Hematopoietic multipotent progenitor cell treated with erythropoietin and hydrocortisone succinate and interleukin-3 and kit ligand, for 6 days (in vitro differentiated cells): ENCODE measurements at places on chromosomes 12 and 14.
A peak's percentile ranks its signal among the peaks of the same experiment; 100 is the strongest.

- no peak for DNase-seq
Observed at GRCh38 chr12:30427555-30427954, 268.1 kb downstream of the IPO8 start.

- DNase-seq = peak; percentile 78
Observed at GRCh38 chr14:92922883-92923743, at the start of gene CHGA. TSS of gene CHGA (plus strand) at chr14:92923150. CDS start at chr14:92923360, 210 bp downstream.

GRCh38 chr12:65662590-65662989, 161.7 kb upstream of the HMGA2 start:
- DNase-seq = no peak

- DNase-seq = no peak
Observed at GRCh38 chr12:83793616-83794015, 1106.9 kb downstream of the TMTC2 start.

DNA sequence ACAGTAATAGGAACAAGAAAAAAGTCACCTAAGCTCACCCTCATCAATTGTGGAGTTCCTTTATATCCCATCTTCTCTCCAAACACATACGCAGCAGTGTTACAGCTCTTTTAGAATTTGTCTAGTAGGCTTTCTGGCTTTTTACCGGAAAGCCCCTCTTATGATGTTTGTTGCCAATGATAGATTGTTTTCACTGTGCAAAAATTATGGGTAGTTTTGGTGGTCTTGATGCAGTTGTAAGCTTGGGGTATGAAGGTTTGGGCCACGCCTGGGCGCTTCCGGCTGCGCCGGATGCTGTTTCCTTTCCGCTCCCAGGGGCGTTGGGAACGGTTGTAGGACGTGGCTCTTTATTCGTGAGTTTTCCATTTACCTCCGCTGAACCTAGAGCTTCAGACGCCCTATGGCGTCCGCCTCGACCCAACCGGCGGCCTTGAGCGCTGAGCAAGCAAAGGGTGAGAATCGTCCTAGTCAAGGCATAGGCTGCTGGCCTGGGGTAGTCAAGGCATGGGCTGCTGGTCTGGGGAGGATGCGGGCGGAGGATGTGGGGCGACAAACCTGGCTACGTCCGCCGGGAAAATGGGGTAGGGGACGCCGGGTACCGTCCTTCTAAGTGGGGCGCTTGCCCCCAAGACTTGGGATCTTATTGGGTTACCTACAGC, at the start of the genes C12orf57 and RNU7-1:
TSS of gene C12orf57 (plus strand) at position 301 of the 659 bp plus-strand sequence. CDS start at position 401, 100 bp downstream.
TSS of gene RNU7-1 (plus strand) at position 95 of the 659 bp plus-strand sequence.
- DNase-seq = peak; percentile 97

GRCh38 chr14:81423504-81423903, 23.4 kb upstream of the STON2 start:
- peak; percentile 95 for DNase-seq

DNA sequence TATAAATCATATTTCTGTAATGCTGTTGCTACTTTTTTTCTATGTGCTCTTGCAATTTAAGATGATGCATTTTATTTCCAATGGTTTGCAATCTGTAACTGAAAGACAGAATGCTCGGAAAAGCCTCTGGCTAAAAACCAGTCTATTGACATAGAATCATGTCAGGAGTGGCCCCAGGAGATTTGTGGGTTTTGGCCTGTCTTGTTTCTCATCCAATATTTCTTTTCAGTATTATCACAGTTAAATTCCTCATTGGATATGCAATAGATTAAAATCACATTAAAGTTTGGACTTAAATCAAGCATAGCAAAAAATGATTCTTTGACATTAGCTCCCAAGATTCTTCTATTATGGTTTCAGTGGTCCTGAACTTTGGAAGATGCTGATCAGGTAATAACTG, 19.1 kb upstream of the SLC38A2 start:
- no peak for DNase-seq

DNA sequence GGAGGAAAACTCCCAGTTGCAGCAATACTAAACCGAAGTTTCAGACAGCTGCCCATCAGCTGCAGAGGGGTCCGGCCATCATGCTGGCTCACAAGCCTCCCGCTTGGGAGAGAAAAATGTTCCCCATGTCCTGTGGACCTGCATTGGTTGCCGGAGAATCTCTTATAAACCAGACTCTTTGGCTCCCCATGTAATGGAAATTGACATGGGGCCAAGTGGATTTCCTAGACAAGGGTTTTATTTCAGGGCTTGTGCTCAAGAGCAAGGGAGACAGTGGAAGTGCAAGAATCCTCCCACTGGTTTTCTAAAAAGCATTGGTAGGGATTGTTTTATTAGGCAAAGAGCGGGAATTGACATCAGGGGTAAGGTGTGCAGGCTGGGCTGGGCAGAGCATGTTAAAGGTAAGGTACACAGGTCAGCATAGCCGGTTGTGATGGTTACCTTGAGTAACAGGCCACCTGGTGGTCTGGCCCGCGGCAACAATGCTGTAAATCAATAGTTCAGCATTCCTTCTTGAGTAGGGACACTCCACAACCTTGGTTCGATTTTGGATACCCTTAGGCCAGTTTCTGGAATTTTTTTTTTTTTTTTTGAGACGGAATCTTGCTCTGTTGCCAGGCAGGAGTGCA, 135.4 kb downstream of the UNC79 start:
- no peak for DNase-seq

DNA sequence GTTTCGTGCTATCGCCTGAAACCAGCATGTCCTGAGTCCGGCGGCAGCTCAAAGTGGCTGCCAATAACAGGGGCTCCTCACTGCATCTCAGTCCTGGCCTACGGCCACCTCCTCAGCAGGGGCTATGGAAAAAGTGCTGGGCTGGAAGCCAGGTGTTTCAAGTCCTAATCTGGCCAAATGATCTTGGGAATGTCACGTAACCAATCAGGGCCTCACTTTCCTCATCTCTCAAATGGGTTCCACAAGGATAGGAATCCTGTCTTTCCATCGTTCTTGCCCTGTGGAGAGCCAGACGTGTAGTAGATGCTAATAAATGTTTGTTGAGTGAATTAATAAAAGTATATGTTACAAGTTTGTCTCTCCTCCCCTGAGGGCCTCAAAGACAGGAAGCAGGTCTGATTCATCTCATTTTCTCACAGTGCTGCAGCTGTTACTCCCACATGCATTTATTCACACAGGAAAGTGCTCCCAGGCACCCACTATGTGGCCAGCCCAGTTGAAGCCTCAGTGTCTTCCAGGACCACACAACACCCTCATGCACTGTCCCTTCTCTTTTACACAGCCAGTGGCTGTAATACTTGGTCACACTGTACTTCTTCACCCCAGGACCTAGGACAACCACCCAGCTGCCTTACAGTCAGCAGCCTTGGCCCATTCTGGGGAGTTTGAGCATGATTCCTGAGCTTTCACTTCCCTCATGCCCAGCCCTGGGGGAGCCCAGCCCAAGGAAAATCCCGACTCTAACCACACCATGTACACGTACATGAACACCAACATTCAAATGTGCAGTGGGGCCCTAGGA, 5.0 kb downstream of the CMKLR1 start:
- no peak for DNase-seq

GRCh38 chr14:21455592-21455911, 371 bp downstream of the CHD8 start:
- peak; percentile 67 for DNase-seq

GRCh38 chr12:104718304-104718929, 239.7 kb downstream of the SLC41A2 start:
- DNase-seq = no peak

DNA sequence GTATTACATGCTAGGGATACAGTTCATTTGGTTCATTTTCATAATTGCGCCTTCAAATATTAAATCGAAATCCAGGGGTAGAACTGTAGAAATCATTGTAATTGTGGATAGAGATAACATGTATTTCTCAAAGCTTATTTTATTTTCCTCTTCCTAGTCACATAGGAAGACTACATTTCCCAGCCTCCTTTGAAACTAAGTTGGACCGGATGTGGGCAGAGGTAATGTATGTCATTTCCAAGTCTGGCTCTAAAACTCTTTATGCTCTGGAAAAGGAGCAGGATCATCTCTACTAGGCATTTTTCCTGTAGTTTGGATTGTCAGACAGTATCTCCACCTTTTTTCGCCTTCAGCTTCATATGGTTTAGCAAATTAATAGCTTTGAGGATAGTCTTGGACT, 70.1 kb upstream of the CRY1 start:
- no peak for DNase-seq

- DNase-seq = no peak
Observed at GRCh38 chr12:56476143-56476542, 7.8 kb downstream of the SPRYD4 start.

DNA sequence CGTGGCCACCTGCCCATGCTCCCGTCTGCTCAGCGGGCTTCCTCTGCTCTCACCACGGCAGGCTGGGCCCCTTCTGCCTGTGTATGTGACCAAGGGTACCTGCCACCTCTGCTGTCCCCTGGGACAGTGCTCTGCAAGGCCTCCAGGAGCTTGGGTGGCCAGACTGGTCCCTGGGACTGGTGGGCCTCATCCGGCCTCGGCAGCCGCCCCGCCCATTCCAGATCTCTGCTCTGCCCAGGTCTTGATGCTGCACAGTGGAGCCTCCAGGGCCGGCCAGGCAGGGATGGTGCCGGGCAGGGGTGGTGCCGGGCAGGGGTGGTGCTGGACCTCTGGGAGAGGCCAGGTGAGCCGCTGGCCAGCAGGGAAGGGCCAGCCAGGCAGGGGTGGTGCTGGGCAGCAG, 9.0 kb downstream of the FBRSL1 start:
- DNase-seq = no peak

- DNase-seq = no peak
Observed at GRCh38 chr14:35898217-35898775, 72.2 kb downstream of the BRMS1L start.

DNA sequence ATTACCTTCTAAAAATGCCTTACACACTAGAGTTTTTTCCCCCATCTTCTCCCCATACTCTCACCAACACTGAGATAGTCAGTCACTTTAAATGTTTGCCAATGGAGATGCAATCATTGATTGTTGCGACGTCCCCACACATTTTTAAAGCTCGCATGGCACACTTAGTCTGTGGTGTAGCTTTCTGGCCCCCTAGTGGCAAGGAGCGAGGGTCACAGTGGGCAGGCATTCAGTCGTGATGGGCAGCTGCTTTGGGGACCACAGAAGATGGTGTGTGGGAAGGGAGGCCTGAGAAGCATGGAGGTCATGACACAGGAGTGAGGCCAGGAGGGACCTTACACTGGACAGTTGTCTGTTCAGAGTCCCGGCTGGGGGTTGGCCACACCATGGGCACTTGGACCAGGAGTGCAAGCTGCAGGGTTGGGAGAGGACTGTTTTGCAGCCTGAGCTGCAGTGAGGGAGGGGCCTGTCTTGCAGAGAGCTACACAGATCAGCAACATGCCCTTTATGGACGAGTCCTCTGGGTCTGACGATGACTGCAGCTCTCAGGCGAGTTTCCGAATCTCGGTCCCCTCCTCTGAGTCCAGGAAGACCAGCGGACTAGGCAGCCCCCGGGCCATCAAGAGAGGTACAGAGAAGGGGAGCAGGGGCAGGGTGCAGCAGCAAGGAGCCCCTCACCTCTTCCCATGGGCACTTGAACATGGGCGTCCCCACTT, 28.6 kb downstream of the PIGH start:
- DNase-seq = peak; percentile 84

DNA sequence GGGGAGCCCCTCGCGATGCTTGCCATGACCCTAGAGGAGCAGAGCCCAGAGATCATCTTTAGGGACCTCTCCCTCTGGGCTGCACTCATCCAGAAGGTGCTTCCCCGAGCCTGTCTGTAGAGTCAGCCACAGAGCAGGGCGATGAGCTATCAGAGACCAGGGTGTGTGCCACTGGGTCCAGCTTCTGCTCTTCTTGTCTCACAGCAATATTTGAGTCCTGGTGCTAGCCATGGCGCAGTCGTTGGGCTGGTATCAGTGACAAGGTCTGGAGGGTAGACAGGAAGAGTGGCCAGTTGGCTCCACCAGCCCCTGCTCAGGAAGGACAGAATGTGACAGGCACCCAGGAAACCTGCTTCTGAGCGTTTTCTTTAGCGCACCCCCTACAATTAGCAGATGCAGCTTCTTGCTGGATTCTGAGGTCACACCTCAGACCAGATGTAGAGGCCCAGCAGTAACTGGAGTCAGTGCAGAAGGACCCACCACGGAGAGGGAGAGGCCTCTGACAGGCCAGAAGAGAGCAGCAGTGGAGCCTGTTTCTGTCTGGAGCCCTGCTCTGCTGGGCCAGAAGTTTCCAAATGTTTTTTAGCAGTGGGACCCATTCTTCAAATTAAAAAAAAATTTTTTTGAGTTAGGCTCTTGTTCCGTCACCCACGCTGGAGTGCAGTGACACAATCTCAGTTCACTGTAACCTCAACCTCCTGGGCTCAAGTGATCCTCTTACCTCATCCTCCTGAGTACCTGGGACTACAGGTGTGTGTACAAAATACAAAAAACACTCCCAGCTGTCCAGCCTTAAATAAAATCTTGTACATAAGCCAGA, 23.7 kb downstream of the ANKRD9 start:
- DNase-seq = no peak

- DNase-seq = no peak
Observed at GRCh38 chr12:86748894-86749293, 492.7 kb upstream of the MGAT4C start.

GRCh38 chr12:23944067-23944466, 5.4 kb downstream of the SOX5 start:
- DNase-seq = no peak

GRCh38 chr12:53530920-53531319, 23.6 kb upstream of the NPFF start:
- DNase-seq = no peak

DNA sequence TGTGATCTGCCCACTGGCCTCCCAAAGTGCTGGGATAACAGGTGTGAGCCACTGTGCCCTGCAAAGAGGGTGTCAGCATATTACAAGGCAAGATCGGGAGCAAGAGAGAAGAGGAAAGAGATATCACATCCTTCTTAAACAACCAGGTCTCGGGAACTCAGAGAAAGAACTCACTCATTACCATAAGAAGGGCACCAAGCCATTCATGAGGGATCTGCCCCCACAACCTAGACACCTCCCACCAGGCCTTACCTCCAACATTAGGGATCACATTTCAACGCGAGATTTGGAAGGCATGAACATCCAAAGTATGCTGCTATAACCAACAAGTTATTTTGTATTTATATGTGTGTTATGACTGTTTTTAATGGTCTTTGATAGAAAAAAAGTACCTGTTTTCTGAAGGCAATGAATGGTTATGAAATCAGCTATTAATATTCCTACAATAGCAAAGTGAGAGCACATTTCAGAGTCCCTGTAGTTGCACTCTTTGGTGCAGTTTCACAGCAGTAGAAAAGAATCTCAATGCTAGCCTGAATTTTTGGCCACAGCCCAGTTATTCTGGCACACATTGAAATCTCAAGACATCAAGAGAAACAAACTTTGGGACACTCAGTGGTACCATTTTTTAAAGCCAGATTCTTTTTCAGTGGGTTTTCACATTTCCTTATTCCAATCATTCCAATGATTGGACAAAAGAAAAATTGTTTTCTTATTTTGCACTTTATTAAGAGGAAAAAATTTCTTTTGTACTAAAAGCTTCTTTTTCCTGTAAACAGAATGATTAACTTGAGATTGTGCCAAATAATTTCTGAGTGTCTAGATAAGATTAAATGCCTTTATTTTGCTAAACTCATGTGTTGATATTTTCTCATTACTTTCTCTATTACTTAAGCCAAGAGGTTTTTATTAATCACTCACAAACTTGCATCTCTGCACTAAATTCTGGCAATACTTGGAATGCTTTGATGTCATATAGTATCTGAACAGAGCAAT, 582.6 kb upstream of the ATP2B1 start:
- DNase-seq = no peak

- peak; percentile 0 for DNase-seq
Observed at GRCh38 chr12:90484094-90484493, 470.9 kb downstream of the CCER1 start.

GRCh38 chr12:62966990-62967506, 32.1 kb upstream of the PPM1H start:
- DNase-seq = no peak

GRCh38 chr14:94123296-94123695, 6.1 kb downstream of the IFI27L2 start:
- DNase-seq = no peak

GRCh38 chr12:58443273-58443980, 476.9 kb downstream of the LRIG3 start:
- peak; percentile 64 for DNase-seq
